ENCODE measurements at places on chromosomes 16 and 17. TPM values are rescaled to one million over a fixed set of nuclear protein-coding genes. Genes with fewer than 3 reads are reported as not detected.

Gene OR3A3
- total RNA-seq = not detected

Gene SNX20
- total RNA-seq = 72.1 TPM

Gene HP
- not detected for total RNA-seq

Gene SYT17
- not detected for total RNA-seq

Gene FOXN1
- total RNA-seq = not detected

Gene TEX19
- total RNA-seq = not detected

Gene PRR29
- total RNA-seq = 3.3 TPM

Gene TSEN54
- total RNA-seq = 97.7 TPM

Gene BRICD5
- 13.2 TPM for total RNA-seq

Gene CPPED1
- total RNA-seq = 21.5 TPM

Gene FNDC8
- total RNA-seq = not detected

Gene ADAP2
- 0.89 TPM for total RNA-seq

Gene EPOP
- 10.4 TPM for total RNA-seq

Gene HOXB8
- 0.38 TPM for total RNA-seq

- peak overlapping the region; percentile 98 for H3K4me3 ChIP-seq
- no peak overlapping the region for H3K27ac ChIP-seq
- peaks cover 6% of the 10 kb centered on the region for H3K36me3 ChIP-seq
Measured at GRCh38 chr16:31093132-31093703, 1.4 kb downstream of the VKORC1 start.

DNA sequence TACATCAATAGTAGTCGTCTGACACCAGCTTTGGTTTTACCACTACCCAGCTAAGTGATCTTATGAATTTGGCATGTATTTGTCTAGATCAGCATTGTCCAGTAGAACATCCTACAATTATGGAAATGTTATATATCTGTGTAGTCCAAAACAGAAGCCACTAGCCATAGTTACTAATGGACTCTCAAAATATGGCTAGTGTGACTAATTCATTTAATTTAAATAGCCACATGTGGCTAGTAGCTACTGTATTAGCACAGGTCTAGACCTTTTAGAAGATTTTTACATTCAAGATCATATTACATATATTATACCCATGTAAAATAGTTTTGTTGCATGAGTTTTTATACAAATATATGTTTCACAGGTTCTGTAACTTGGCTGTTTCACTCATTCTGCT lies 27.0 kb upstream of the NFAT5 start:
- H3K4me1 ChIP-seq = no peaks in the 10 kb centered on the region
- no peak overlapping the region for H3K27ac ChIP-seq
- H3K36me3 ChIP-seq = no peaks in the 10 kb centered on the region

GRCh38 chr17:44989552-44990138 lies 21.5 kb upstream of the C1QL1 start:
- H3K4me1 ChIP-seq = no peaks in the 10 kb centered on the region
- H3K27me3 ChIP-seq = peaks cover 49% of the 10 kb centered on the region
- H3K27ac ChIP-seq = no peak overlapping the region
- DNase-seq = no peak
- no peaks in the 10 kb centered on the region for H3K36me3 ChIP-seq

- H3K27ac ChIP-seq = no peak overlapping the region
- H3K27me3 ChIP-seq = no peaks in the 10 kb centered on the region
- no peaks in the 10 kb centered on the region for H3K4me1 ChIP-seq
- no peak for DNase-seq
- no peak overlapping the region for H3K4me3 ChIP-seq
Measured at GRCh38 chr16:83674931-83675535, 132.7 kb upstream of the HSBP1 start.

- DNase-seq = no peak
- no peaks in the 10 kb centered on the region for H3K4me1 ChIP-seq
- no peak overlapping the region for H3K4me3 ChIP-seq
- no peak overlapping the region for H3K27ac ChIP-seq
Measured at GRCh38 chr16:64952177-64952576, 169.7 kb downstream of the CDH11 start.

DNA sequence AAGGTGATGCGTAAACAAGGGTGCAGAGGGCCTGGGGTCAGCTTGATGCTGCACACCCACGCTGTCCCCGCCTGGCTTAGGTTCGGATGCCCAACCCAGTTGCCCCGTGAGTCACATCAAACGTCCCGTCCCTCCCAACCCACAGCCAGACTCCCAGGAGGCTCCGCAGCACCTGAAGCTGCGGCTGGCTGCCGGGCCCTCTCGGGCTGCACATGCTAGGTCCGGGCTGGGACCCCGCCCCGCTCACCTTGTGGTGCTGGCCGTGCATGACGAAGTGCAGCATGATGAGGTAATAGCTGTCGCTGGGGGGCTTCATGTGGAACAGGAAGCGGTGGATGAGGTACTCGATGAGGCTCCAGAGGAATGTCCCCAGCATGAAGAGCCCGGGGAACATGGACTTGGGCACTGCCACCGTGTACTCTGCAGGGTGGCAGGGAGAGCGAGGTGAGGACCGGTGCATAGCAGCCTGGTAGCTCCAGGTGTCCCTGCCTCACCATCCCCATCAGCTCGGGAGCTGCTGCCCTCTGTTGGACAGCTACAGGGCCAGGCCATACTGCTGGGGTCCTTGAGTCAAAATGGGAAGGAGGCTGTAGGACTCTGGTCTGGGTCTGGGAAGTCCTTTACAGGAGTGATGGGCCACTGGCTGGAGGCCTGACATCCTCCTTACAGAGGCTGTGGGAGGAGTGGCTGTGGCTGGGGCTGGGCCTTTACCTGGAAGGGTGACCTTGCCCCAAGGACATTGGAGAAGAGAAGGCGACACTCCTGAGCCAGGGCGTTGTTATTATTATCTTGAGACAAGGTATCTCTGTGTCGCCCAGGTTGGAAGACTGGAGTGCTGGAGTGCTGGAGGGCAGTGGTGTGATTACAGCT lies 18.3 kb upstream of the MLKL start:
- no peaks in the 10 kb centered on the region for H3K36me3 ChIP-seq
- peaks cover 9% of the 10 kb centered on the region for H3K27me3 ChIP-seq
- no peak overlapping the region for H3K27ac ChIP-seq
- no peak for DNase-seq
- no peak overlapping the region for H3K4me3 ChIP-seq
- no peaks in the 10 kb centered on the region for H3K4me1 ChIP-seq

- no peak overlapping the region for H3K4me3 ChIP-seq
- DNase-seq = no peak
- no peak overlapping the region for H3K27ac ChIP-seq
- peaks cover 6% of the 10 kb centered on the region for H3K4me1 ChIP-seq
- H3K36me3 ChIP-seq = no peaks in the 10 kb centered on the region
- H3K27me3 ChIP-seq = no peaks in the 10 kb centered on the region
Measured at GRCh38 chr17:4908301-4908700, 5.4 kb upstream of the CHRNE start.

GRCh38 chr16:86653285-86654006 lies 75.1 kb downstream of the FOXL1 start:
- no peak for DNase-seq
- H3K4me1 ChIP-seq = no peaks in the 10 kb centered on the region

- no peak overlapping the region for H3K27ac ChIP-seq
- DNase-seq = no peak
- peaks cover 25% of the 10 kb centered on the region for H3K4me1 ChIP-seq
- peak overlapping the region; percentile 6 for H3K4me3 ChIP-seq
- H3K27me3 ChIP-seq = peaks cover 22% of the 10 kb centered on the region
Measured at GRCh38 chr17:78340183-78340955, 19.5 kb downstream of the SOCS3 start.

DNA sequence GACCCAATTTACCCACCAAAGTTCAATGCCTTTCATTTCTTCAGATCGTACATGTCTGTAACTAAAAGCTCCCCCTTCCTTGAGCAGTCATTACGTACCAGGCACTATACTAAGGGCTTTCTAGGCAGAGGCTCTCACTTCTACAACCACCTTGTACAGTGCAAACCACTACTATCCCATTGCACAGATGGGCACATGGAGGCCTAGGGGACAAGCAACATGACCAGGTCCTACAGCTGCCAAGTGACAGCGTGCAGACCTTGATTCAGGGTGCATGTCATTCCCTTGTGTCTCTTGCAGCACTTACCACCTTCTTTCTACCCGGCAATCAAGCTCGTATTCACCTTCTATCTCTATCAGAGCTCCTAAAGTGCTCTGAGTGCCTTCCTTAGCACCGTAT lies 382.7 kb downstream of the SOX9 start:
- no peaks in the 10 kb centered on the region for H3K4me1 ChIP-seq
- DNase-seq = no peak

DNA sequence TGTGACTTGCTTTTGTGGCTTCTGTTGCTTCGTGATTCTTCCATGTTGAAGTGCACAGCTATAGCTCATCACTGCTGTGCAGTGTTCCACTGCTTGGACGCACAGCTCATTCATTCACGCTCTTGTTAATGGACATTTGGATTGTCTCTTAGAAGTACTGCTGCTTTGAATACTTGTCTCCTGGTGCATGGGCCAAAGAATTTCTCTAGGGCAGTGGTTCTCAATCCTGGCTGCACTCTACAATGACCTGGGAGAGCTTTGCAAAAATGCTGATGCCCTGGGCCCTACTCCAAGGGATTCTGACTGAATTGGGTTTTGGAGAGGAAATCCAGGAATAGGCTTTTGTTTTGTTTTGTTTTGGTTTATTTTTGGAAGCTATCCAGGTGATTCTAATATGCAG lies 20.0 kb downstream of the CCL17 start:
- H3K4me3 ChIP-seq = no peak overlapping the region
- no peaks in the 10 kb centered on the region for H3K4me1 ChIP-seq
- H3K27ac ChIP-seq = no peak overlapping the region
- peaks cover 14% of the 10 kb centered on the region for H3K36me3 ChIP-seq

GRCh38 chr16:57945740-57946138 lies 25.2 kb downstream of the CNGB1 start:
- no peak for DNase-seq
- H3K4me3 ChIP-seq = no peak overlapping the region
- H3K27ac ChIP-seq = no peak overlapping the region
- H3K27me3 ChIP-seq = peaks cover 5% of the 10 kb centered on the region

- peaks cover 9% of the 10 kb centered on the region for H3K27me3 ChIP-seq
- DNase-seq = no peak
- H3K27ac ChIP-seq = no peak overlapping the region
- no peak overlapping the region for H3K4me3 ChIP-seq
Measured at GRCh38 chr17:79670537-79671084, 59.8 kb upstream of the RBFOX3 start.

Data from activated CD8-positive, alpha-beta memory T cell treated with anti-CD3 and anti-CD28 coated beads, Interleukin-2, amount 10 ng/mL, durations not matched to agents 7 days and 5 days (primary cell).